ENCODE measurements at places on chromosomes 4 and X.
A peak's percentile ranks its signal among the peaks of the same experiment; 100 is the strongest.

- DNase-seq = no peak
Observed at GRCh38 chr4:47533689-47534347, 48.7 kb downstream of the ATP10D start.

DNA sequence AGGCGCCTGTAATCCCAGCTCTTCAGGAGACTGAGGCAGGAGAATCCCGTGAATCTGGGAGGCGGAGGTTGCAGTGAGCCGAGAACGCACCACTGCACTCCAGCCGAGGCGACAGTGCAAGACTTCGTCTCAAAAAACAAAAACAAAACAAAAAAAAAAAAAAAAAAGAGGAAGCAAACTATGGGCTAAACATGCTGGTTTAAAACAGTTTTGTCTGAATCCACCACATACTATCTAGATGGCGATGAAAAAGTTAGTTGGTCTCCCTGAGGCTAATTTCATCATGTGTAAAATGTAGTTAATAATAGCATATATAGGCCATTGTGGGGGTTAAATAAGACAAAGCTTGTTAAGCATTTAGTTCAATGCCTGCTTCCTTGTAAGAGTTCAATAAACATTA lies 451.1 kb downstream of the RPA4 start:
- DNase-seq = no peak

DNA sequence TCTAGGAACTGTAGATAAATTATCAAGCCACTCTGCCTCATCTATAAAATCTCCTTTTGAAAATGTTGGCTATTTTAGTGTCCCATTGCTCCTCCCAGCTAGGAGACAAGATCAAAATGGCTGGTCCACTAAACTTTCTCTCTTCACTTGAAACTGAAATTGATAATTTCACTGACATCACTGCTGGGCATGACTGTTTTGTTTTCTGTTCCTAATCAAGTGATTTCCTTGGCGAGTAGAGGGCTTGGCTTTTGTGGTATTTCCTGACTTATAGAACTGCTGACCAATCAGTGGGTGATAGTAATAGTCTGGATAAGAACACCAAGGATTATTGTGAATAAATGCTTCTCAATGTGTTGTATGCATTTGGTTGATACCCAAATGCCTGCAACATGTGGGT lies 2152.9 kb downstream of the ARAP2 start:
- DNase-seq = no peak

GRCh38 chrX:8668813-8669212 lies 63.1 kb downstream of the ANOS1 start:
- DNase-seq = no peak

DNA sequence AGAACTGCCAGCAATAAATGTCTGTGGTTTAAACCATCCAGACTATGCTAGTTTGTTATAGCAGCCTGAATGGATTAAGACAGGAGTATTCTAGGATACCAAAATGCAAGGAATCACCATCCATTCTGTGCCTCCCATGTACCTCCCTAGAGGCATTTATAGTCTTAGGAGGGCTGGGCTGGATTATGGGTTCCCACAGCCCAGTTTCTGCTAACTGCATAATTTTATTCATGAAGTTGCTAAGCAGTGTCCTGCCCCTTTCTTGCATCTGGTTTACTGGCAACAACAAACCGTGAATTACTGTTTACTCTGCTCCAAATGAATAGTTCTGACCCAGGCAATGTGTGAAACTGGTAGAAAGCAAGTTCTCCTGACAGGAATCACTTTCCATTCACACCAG lies 67.1 kb upstream of the PRKX start:
- no peak for DNase-seq

- DNase-seq = no peak
Observed at GRCh38 chr4:72111863-72112262, 80.1 kb downstream of the NPFFR2 start.

- no peak for DNase-seq
Observed at GRCh38 chrX:56813318-56813837, 84.3 kb downstream of the NBDY start.

DNA sequence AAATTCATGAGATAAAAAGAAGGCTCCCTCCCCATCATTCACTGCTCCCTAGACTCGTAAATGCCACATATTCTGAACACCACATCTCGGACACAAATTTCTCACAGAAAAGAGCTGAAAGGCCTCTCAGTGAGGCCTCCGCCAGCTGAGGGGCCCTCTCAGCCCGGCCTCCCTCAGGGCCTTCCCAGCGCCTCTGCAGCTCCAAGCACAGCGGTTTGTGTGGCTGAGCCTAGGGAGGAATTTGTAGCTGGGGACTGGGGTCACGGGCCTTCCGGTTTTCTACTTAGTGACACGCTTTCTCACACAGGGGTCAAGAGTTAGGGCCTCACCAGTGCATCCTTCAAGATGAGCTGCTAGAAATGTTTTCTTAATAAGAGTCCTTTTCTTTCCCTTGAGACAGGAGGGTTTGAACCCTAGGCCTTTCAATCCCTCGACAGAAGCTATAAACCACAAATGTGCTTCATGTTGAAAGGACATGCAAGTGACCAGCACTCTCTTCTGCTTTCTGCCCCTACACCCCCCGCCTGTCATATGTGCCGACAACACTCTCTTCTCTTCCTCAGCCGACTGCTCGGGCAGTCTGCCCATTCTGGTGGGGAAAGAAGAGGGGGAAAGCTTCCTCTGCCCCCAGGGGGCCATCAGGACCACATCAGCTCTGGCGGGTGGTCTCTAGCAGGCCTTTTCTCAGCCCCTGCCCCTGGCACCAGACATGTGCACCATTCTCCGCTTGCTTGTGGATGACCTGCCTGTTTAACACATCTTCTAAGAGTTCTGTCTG lies 104.9 kb downstream of the CHIC2 start:
- no peak for DNase-seq

DNA sequence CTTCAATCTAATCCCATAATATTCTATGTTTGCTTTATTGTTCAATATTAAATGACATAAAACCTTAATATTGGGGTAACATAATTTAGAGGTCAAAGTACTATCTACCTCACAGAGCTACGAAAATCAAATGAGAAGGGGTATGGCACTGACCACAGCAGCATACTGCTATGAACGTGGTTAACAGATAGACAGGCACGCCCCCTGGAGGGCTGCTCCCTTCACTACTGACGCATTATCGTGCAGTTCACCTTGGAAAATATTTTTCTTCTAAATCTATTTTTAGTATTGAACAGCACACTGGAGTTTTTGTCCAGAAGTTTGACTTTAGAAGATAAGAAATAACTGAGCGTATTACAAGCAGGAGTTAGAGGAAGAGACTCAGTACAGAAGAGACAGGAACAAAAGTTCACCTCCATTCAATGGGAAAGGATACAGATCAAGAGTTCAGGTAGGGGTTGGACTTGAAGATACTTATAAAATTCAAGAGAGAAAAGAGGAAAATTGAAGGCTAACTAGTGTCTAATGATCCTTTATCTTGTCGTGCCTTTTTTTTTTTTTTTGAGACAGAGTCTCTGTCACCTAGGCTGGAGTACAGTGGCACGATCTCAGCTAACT lies 22.7 kb downstream of the MAP9 start:
- peak; percentile 3 for DNase-seq

- DNase-seq = no peak
Observed at GRCh38 chr4:73028621-73029020, 40.9 kb downstream of the COX18 start.

DNA sequence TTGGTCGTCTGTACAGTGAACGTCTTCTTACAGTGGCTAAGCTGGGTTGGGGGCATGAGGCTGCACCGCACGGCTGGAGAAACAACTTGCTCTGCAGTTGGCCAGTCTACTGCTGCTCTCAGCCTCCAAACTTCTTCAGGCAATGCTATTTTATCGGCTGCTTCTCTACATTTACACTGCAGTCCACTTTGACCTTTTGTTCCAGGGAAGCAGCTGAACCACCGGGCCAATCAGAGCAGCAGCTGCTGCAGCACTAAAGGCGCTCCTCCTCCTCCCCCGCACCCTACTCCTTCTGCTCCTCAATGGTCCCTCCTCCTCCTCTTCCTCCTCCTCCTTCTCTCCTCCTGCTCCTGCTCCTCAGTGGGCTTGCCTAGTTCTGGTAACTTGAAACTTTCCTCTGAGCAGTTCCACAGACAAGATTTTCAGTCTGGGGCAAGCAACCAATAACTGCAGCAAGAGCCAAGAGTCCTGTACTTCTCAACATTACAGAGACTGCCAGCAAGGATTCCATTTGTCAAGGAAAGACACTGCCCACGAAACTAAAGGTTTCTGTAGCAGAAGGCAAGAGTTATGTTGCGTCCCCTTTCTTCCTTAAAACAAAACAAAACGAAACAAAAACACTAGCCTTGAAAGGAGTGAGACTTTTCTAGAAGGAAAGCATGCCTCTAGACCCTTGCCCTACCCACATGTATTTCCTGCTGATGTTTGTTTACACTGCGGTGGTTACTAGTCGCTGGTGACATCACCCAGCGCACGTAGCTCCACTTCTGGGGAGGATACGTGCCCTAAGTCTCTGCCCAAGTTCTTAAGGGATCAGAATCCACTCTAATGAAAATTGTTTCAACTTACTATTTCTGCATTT lies 125.7 kb upstream of the NAP1L5 start:
- DNase-seq = no peak

GRCh38 chr4:150875367-150875766 lies 139.7 kb downstream of the LRBA start:
- no peak for DNase-seq

GRCh38 chrX:40571600-40571999 lies 9.2 kb upstream of the ATP6AP2 start:
- DNase-seq = no peak

All from NK-92 treated with Interleukin-12 subunit alpha and Interleukin-12 subunit beta, amount 100 ng/mL, for 24 hours (cell line).